Cardiac fibroblast (primary cell): ENCODE measurements at places on chromosomes 3 and 15.

- DNase-seq: peak; percentile 30
Observed at GRCh38 chr3:30428251-30428650, 178.2 kb upstream of the TGFBR2 start.

- no peak for DNase-seq
Observed at GRCh38 chr3:32948625-32949445, 2.6 kb upstream of the CCR4 start.

DNA sequence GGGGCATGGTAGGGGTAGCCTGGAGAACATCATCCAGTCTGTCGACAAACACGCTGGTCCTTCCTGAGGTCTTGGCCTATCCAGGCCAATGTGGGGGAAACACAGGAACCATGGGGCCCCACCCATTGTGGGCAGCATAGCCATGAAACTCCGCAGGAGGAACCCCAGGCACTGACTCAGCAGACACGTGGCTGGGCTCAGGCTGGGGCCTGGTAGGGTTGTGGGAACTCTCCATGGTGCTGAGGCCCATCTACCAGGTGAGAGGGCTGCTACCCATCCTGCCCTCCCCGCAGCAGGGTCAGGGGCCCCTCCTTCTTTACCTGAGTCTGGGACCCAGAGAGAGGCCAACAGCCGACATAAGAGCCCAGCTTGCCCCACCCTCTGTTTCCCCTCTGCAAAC lies 22.6 kb upstream of the CACNA2D2 start:
- peak; percentile 58 for DNase-seq

GRCh38 chr15:101266787-101267186 lies 10.5 kb downstream of the SELENOS start:
- DNase-seq: no peak

DNA sequence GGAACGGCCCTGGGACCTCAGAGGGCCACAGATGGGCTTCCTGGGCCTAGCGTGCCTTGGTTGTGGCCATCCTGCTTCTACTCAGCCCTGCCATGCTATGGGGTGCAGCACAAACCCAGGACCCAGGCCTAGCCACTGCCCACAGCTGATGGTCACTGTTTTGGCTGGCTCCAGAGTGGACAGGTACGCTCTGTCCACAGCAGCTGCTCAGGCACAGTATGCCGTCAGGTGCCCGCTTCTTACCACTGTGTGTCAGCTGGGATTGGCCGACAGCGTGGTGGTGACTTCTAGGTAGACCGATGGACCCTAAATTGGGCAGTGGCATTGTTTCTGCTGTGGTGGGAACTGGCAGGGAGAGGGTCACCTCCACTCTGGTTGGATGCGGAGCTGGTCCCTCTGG lies 47.3 kb downstream of the KLF13 start:
- DNase-seq: no peak

DNA sequence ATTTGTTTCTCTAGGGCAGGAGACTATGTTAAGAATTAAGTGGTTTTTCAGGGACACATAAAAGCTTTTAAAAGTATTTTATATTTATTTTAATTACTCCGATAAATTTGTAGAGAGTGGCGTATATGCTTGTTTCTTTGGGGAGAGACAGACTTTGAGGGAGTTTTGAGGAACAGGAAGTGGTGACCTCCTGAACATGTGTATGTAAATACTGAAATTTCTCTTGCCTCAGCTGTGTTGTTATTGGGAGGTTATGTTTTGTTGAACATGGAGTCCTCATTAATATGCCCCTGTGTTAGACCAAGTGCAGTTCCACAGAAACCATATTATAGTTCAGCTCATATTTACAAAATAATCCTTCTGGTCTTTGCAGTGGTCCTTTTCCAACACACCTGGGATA lies 41.8 kb upstream of the UTS2B start:
- DNase-seq: no peak

- peak; percentile 37 for DNase-seq
Observed at GRCh38 chr3:100902572-100902971, 90.6 kb downstream of the ABI3BP start.

DNA sequence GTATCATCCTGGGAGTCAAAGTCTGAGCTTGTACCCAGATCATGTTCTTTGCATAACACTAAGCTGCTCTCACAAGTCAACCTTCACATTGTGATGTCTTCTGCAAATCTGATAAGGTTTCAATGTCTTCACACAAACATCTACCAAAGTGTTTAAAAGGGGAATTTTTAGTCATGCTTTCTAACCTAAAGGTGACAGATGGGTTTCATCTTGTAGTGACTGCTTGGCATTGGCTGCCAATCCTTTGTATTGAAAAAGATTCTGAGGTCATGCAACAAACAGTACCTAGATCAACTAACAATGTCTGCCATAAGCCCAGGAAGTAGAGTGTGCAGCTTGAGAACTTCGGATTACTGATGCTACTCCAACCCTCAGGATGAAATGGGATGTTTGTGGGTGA lies 43.6 kb upstream of the DIPK2A start:
- no peak for DNase-seq

DNA sequence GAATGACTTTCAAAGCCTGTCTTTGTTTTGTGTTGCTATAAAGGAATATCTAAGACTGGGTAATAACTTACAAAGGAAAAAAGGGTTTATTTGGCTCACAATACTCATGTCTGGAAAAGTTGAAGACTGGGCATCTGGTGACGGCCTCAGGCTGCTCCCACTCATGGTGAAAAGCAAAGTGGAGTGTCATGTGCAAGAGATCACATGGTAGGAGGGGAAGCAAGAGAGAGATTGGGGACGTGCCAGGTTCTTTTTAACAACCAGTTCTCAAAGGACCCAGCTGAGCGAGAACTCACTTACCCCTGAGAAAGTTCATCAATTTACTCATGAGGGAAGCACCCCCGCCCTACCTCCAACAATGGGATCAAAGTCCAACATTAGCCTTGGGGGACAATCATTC lies 929.4 kb downstream of the ROBO1 start:
- no peak for DNase-seq

- DNase-seq: no peak
Observed at GRCh38 chr3:196193133-196193735, 18.0 kb downstream of the ZDHHC19 start.

GRCh38 chr3:152998591-152998990 lies 163.4 kb upstream of the RAP2B start:
- no peak for DNase-seq

- DNase-seq: no peak
Observed at GRCh38 chr3:141223673-141224166, 7.9 kb upstream of the PXYLP1 start.

DNA sequence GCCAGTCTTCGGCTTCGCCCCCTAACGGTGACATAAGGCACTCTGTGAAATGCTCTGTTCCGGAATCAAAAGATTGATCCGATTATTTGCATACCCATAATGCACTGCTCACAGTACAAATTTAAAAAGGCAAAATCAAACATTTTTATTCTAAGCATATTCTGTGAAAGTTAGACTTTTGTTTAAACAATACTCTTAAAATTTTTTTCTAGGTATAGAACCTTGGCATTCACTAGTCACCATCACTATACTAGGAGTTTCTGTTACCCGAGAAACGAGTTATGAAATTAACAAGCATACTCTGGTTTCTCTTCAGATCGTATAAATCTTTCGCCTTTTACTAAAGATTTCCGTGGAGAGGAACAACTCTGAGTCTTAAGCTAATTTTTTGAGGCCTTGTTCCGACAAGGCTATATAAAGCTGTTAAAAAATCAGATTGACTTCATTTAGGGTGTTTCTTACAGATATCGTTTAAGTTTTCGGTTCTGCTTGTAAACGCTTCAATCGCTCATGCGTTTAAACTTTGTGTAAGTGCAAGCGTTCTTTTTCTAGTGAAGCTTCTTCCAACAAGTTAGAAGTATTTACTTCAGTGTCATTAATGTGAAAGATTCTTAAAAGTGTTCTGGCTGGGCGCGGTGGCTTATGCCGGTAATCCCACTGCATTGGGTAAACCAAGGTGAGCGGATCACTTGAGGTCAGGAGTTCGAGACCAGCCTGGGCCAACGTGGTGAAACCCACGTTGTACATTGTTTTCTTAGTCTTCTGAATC lies at the start of gene RNU5B-1:
RNU5B-1 (plus strand) TSS at position 297 of the 769 bp plus-strand sequence.
- peak; percentile 96 for DNase-seq

DNA sequence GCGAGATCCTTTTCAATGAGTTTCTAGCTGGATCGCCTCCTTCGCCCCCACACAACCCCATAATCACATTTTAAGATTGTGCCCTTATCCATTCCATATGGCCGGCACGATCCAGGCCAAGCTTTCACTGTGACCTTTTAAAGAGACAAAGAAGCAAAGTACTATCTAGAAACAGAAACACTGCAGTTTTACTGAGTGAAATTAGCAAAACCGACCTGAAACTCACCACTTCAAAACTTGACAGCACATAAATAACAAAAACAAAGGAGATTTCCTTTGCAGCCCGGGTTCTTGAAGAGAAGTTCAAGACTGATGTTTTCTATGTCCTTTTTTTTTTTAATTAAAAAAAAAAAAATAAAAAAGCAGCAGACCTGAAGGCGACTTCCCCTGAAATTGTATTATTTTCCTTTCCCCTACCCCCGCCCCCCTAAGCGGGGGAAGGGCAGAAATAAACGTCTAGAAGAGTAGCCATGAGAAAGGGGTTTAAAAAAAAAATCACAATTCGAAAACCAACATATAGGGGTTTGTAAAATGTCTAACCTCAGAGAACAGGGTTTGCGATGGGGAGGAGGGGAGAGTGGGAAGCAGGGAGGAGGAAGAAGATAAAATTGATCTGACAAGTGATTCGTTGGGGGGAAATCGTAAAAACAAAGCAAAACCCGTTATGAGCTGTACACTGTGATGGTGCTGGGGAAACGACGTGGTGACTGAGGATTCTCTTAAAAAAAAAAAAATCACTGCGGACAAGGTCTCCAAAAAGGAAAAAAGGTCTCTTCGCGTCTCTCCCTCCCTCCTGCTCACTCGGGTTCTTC lies 1.5 kb downstream of the SATB1 start:
- peak; percentile 71 for DNase-seq

DNA sequence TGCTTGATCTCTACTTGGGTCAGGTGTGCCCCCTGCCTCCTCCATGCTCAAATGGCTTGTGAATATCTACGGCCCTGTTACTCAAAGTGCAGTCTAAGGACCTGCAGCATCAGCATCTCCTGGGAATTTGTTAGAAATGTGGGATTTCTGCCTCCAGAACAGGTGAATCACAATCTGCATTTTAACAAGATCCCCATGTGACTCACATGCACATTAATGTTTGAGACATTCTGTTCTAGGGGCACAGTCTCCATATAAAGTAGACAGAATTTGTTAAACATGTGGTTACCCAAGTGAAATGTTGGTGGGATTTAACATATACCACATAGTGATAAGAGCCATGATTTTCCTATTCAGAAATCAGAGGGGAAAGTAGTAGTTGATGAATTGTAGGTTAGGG lies 256.2 kb downstream of the NR1D2 start:
- DNase-seq: peak; percentile 8

GRCh38 chr3:40713795-40714194 lies 189.0 kb downstream of the ZNF621 start:
- DNase-seq: no peak

GRCh38 chr3:170705131-170705530 lies 119.3 kb upstream of the SLC7A14 start:
- no peak for DNase-seq

- peak; percentile 90 for DNase-seq
Observed at GRCh38 chr15:41811432-41812195, 16.3 kb upstream of the JMJD7 start.

DNA sequence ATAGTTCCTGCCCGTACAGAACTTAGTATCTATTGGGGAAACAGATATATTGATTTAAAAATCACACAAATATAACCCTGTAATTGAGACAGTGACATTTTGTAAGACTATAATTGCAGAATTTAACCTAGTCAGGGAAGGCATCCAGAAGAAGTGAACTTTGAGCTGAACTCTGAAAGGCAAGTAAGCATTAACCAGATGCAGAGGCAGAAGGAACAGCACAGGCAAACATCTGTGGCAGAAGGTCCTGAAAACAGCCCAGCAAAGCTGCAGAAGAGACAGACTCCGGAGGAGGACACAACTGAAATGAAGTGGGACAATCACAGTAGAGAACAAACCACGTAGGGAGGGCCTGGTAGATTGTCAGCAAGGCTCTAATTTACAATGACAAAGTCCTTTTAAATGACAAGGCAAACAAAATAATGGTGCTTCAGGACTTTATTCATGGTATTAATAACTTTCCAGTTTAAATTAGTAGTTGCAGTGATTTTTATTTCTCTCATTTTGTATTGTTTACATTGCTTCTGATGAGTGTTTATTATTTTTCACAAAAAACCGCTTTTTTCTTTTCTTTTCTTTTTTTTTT lies 14.5 kb downstream of the BCL2A1 start:
- no peak for DNase-seq

DNA sequence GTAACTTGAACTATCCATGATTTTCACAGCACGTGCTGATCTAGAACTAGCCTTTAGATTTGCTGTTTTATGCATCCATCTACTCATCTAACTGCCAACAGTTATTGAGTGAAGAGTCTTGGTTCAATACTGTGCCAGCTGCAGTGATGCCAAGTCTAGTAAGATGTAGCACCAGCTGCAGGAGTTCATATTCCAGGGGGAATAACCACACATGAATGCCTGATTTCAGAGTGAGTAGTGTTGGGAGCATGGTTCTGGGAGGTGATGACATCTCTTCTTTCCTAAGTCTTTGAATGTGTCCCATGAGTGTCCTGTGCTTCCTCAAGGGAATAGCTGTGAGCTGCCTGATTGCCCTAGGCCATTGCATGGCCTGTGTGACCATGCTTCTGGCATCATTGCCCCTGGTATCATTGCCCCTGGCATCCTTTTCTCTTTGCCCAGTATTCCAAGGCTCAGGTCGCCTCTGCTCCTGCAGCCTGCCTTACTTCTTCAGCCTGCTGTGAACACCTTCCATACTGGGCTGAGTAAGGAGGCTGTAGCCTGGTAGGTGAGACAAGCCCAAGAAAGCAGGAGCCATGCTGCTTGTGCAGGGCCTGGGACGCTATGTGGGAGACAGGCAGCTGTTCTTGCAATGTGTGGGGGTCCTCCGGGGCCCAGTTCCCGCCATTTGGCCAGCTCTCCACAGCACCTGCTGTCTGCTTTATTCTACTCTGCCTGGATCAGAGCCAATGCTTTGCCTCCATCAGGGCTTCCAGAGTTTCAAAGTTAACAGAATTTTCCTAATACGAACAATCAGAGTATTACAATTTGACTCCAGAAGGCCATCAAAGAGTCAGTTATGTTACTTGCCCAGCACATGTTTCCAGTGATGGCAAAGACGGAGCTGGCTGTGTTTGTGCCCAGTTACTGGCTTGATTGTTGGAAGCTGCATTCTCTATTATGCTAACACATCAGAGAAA lies 73.2 kb downstream of the CLSTN2 start:
- DNase-seq: no peak

DNA sequence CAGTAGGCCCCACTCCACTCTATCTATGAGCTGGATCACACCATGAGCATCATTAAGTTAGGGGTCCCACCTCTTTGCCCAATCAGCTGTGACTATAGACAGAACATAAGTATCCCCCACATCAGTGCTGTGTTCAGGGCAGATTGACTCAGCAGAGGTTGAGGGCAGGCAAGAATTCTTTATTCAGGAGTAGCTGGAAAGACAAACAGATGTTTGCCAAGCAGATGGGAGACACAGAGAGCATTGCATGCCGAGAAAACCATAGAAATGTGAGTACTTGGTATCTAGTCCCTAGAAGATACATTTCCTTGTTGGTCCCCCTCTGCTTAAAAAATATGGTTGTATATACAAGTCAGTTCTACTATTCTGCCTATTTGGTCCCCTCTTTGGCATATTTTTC lies 440.8 kb downstream of the RAP2B start:
- DNase-seq: no peak
